ENCODE measurements at places on chromosomes 4 and X.

GRCh38 chr4:169716677-169717076, 41.1 kb downstream of the HPF1 start:
- DNase-seq: no peak

GRCh38 chr4:54082168-54082567, 17.8 kb upstream of the CHIC2 start:
- no peak for DNase-seq

DNA sequence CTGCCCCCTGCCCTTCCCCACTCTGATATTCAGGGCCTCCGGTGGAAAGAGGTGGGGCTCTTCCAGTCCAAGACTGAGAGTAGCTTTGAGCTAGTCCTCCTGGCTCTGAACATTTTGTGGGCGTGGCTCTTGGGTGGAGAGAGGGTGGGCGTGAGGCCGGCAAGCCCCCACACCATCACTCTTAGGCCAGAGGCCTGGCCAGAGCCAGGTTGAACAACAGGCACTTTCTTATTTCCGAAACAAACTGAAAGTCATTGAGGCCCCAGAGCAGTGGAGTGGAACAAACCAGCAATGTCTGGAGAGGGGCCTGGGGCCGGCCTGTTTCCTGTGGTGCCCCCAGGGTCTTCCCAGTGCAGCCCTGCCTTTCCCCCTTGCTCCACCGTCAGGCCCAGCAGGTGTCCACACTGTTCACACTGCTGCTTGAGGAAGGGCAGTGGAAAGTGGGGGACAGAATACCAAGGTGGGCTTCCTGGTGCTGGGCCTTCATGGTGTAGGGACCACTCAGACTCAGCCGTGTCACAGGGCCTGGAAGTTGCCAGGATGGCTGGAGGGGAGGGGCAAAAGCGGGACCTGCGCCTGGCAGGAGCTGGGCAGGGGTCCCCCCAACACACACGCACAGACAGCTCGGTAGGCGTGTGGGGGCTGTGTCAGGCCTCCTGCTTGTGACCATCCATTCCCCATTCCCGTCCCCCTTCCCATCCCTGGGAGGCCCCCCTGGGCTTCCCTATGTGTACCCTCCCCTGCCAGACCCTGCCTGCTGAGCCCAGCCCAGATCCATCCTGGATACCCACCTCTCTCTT, 2.9 kb downstream of the ADRA2C start:
- DNase-seq: no peak

DNA sequence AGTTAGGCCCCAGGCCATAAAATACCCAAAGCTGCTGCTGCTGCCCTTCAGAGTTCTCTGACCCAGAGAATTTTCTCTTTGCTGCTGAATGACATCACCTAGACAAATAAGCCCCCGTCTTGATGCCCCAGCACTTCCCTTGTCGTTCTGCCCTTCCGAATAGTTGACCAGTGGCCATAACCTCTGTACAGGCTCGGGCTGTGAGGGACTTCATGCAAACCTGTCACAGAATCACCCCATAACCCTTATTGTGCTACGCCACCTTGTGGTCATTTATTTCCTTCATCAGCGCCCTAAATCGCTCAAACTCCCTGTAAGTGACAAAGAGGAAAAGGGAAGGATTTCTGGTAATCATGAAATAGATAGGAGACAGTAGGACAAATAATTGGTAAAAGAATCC, 18.8 kb downstream of the SPACA5 start:
- no peak for DNase-seq

DNA sequence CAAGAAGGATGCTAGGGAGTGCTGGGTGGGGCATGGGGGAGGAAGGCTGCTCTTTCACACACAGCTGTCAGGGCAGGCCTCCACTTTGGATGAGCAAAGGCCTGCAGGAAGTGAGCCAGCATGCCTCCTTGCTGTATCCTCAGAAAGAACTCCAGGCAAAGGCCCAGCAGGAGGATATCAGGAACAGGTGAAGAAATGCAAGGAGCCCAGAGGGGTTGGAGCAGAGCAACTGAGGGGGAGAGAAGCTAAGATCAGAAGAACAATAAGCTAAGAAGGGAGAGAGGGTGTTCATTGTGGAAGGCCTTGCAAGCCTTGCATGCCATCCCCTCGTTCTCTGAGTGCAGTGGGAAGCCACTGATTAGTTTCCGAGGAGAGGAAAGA, 115.1 kb downstream of the CAMK2D start:
- DNase-seq: no peak

- no peak for DNase-seq
These were observed 5.4 kb downstream of the DAPP1 start for GRCh38 chr4:99821918-99822503.

DNA sequence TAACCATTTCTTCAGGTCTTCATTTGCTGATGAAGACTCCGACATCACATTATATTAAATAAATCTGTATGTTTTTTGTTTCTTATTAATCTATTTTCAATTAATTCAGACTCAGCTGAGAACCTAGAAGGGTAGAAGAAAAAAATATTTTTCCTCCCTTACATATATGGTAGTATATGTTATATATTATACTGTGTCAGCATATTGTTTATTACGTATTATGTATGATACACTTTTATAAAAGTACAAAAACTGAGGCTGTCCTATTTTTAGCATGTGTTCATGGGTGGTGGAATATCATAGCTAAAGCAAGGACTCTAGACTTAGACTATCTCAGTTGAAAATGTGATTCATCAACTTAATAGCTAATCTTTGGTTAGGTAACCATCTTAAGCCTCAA, 149.3 kb downstream of the CENPC start:
- DNase-seq: no peak

DNA sequence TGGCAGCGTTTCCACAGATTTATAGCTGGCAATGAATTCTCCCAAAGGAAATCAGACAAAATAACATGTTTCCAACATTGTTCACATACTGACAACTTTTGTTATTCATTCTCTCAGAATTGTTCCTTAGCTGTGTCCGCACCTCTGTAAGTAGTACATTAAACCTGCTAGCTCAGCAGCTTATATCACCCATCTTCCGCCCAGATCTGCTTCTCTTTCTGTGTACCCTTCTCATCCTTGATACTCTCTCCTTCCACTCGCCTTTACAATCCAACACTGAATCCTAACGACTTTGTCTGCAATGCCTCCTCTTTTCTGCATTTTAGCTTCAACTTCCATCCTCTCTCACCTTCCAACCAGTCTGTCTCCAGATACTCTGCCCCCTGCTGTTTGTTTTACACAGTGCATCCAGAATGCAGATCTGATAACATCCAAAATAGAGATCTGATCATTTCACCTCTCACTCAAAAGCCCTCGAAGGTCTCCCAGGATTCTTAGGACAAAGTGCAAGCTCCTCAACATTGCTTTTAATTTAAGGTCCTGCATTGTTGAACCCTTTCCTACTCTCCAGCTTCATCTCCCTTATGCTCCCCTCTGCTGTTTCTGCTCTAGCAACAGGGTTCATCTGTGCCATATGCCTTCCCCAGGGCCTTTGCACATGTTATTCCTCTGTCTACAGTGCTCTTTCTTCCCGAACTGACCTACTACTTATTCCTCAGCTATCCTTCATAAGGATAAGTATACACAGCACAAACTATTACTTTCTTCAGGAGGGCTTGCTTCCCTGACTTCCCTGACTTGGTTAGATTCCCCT, 67.3 kb upstream of the VBP1 start:
- no peak for DNase-seq

DNA sequence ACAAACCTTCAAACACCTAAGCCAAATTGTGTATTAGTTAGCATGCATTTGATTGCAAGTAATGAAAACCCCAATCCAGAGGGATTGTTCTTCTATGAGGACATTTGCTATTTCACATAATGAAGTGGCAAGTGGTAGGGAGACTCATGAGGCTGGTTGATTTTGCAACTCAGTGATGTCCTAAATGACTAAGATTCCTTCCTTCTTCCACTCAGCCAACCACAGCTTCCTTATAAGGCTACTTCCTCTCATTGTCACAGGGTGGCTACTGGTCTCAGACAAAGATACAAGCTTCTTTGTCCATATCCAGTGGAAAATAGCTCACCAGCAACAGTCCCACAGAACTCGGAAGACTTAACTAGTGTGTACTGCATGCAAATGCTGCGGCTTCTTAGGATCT, 5.3 kb upstream of the OTC start:
- DNase-seq: no peak

DNA sequence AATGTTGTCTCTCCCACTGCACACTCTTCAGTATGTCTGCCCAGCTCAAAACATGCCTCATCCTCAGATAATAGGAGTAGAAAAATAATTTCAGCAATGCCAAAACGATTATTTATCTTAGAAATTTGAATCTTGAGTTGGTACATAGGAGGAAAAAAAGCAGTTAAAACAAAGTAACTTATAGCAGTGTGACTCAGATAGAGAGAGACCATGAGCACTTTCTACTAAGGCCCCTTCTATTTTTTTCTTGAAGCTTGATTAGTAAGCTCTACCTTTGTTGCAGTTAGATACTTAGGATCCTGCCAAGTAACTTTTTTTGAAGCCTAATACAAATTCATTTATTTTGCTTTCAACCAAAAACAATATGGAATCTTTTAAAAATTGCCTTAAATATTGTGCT, 212.3 kb downstream of the MAD2L1 start:
- DNase-seq: no peak
